ENCODE measurements at places on chromosomes 16 and 17. TPM values are rescaled to one million over a fixed set of nuclear protein-coding genes. Genes with fewer than 3 reads are reported as not detected.

GRCh38 chr16:28859326-28859725 lies 4.3 kb upstream of the SH2B1 start:
- no peak for DNase-seq

- no peak for DNase-seq
These were observed 3.6 kb upstream of the CCL1 start for GRCh38 chr17:34366529-34367107.

DNA sequence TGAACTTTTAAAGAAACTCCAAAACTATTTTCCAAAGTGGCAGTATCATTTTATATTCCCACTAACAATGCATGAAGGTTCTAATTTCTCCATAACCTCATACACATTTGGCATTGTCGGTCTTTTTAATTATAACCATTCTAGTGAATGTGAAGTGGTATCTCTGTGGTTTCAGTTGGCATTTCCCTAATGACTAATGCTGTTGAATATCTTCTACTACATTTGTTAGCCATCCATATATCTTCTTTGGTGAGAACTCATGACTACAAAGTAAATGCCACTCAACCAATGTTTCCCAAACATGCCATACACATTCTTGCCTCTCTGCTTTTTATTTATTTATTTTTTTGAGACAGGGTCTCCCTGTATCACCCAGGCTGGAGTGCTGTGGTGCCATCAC lies 31.7 kb upstream of the TAOK1 start:
- no peak for DNase-seq

The SOX8 gene
- 0.50 TPM for total RNA-seq

- DNase-seq = no peak
These were observed 51.0 kb downstream of the CCDC182 start for GRCh38 chr17:57694051-57694450.

GRCh38 chr17:62700964-62701705 lies 73.7 kb downstream of the MRC2 start:
- no peak for DNase-seq

DNA sequence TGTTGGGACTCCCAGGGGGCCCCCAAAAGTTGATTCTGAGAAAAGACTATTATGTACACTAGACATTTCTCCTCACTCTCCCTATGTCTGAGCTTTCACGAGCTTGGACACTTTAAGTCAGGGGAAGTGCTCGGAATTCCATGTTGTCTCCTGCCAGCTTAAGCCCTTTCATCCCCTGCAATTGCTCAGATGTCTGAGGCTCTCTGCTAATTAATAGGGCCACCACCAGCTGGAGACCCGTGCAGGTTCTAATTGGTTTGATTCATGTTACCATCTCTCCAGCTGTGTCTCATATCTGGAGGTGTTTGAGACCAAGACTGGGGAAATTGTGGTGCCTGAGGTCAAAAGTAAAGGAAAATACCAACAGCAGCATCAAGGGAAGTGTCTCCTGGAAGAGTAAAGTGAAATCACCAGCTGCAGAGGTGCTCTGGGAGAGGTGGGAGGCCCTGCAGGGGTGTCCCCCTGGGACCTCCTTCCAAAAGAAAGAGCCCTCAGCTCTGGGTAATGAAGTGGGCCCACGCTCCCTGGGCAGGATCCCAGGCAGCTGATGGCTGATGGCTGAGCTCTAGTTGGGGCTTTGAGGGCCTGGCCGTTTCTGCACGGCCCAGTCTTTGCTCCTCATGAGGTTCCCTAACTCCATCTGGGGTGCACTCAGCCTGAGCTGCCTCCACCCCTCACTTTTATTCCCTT lies 5.8 kb upstream of the UTS2R start:
- no peak for DNase-seq

GRCh38 chr17:82029990-82030469 lies 1.4 kb upstream of the RAC3 start:
- DNase-seq = no peak

GRCh38 chr16:52389045-52389444 lies 157.9 kb downstream of the TOX3 start:
- DNase-seq = no peak

The NT5C gene
- 69.9 TPM for total RNA-seq

The GLIS2 gene
- total RNA-seq = 0.14 TPM

The KRTAP16-1 gene
- total RNA-seq = not detected

The PIPOX gene
- 3.5 TPM for total RNA-seq

DNA sequence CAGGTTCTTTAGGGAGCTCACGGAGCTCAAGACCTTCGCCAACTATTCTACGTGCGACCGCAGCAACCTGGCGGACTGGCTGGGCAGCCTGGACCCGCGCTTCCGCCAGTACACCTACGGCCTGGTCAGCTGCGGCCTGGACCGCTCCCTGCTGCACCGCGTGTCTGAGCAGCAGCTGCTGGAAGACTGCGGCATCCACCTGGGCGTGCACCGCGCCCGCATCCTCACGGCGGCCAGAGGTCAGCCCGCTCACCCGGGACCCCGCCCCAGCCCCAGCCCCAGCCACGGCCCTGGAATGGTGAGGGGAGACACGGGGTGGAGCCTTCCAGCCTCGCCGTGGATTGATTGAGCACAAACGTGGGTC lies 13.5 kb downstream of the SARM1 start:
- DNase-seq = no peak

GRCh38 chr17:44439168-44439567 lies 49.7 kb upstream of the ITGA2B start:
- no peak for DNase-seq

GRCh38 chr17:17763136-17763535 lies 73.7 kb downstream of the SREBF1 start:
- no peak for DNase-seq

The TMEM114 gene
- not detected for total RNA-seq

DNA sequence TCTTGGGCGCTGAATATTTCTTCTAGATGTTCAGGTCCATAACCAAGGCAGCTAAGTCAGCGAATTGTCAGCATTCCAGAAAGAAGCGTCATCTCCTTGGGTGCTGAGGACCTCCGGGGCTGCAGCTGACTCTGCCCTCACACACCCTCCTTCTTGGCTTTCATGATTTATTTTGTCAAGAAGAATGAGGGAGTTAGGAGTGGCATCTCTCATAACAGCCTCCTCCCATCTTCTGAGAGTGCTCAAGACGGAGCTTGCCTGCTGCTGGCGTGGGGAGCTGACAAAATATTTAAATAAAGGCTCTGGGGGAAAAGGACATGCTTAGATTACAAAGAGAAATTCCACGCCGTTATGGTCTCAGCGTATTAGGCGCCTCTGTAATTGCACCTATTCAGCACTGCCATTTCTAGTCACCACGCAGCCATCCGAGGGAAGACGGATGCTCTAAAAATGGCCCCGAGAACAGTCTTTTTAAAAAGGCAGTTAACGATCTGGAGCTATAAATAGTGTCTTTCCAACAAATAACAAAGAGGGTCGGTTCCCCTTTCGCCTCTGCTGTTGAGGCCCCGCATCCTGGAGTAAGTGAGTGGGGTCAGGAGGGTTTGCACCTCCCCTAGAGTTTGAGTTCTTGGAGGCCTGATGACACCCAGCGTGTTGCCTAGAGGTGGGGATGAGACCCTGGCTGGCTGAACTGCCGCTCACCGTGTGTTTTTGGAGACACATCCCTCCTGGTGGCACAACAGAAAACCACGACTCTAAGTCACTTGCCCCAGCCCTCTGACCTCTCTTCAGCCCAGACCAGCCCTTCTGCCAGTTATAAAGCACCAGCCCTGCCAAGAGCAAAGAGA lies 187.0 kb downstream of the CCDC182 start:
- no peak for DNase-seq

- DNase-seq = no peak
These were observed 19.5 kb downstream of the PMM2 start for GRCh38 chr16:8816967-8817655.

GRCh38 chr16:24838554-24839266 lies 7.1 kb upstream of the SLC5A11 start:
- DNase-seq = no peak

GRCh38 chr17:4806777-4807604 lies at the start of gene PLD2:
Gene PLD2, plus strand, starts transcription at chr17:4807152. Its CDS starts 621 bp downstream, at chr17:4807773.
- DNase-seq = peak; percentile 92

DNA sequence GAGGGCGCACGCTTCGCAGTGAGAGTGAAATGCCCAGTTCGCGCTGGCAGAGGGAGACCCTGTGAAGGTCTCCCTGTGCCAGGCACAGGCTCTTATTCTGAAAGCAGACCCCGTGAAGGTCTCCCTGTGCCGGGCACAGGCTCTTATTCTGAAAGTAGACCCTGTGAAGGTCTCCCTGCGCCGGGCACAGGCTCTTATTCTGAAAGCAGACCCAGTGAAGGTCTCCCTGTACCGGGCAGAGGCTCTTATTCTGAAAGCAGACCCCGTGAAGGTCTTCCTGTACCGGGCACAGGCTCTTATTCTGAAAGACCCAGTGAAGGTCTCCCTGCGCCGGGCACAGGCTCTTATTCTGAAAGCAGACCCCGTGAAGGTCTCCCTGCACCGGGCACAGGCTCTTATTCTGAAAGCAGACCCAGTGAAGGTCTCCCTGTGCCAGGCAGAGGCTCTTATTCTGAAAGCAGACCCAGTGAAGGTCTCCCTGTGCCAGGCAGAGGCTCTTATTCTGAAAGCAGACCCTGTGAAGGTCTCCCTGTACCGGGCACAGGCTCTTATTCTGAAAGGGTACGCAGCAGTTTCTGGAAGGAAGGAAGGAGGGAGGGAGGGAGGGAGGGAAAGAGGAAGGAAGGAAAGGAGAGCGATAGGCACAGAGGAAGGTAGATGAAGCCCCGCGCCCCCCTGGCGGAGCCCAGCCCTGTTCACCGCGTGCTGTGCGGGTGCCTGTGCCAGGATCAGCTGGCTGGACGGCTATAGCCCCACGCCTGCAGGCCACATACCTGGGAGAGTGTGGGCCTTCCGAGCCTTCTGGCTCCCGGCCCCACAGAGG lies 55.3 kb downstream of the WDR45B start:
- DNase-seq = peak; percentile 58

DNA sequence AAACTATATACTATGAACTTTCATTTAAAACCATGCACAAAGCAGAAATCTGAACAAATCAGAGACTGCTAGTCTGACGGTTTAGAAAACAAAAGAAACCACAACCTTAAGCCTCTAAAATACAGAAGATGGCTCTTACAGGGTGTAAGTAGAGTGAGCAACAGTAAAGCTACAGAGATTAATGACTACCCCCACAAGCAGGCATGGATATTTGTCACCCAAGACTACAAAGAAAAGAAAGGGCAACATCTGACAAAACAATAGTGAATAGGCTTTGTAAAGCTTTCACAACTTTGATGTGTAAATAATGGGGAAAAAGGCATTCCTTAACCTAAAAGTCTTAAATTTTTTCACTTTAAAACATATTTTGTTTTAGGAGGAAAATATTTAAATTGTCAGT lies 75.0 kb downstream of the SPAG9 start:
- no peak for DNase-seq

The BCL6B gene
- 0.54 TPM for total RNA-seq

GRCh38 chr16:85767531-85767930 lies 16.6 kb upstream of the C16orf74 start:
- no peak for DNase-seq

- DNase-seq = no peak
These were observed 7.3 kb downstream of the CLUH start for GRCh38 chr17:2704031-2704889.

The NPIPA7 gene
- total RNA-seq = 12.0 TPM

DNA sequence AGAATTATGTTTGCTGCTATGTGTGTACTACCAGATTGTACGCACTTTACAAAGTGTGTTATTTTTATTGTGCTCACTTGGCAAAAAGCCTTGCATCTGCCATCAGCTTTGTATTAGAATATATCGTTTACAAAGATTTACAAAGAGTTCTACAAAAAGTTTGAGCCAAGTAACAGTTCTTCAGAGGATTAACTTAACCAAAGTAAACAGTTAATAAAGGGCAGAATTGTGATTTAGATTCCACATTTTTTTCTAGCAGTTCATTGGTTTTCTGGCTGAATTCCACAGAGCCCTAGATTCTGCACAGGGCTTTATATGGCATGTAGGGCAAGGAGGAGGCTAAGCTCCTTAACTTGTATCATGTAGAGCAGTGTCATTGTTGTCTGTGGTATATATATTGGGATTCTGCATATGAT lies 29.4 kb downstream of the UTP18 start:
- no peak for DNase-seq

- no peak for DNase-seq
These were observed 6.1 kb upstream of the STH start for GRCh38 chr17:45992904-45993303.

The KRTAP4-4 gene
- not detected for total RNA-seq

The HEATR9 gene
- 6.3 TPM for total RNA-seq
